ENCODE measurements at places on chromosomes 2 and 18. TPM values are rescaled to one million over a fixed set of nuclear protein-coding genes. Genes with fewer than 3 reads are reported as not detected.

GRCh38 chr18:75238786-75239185 lies 28.2 kb downstream of the TSHZ1 start:
- no peak for DNase-seq

GRCh38 chr2:105868060-105868459 lies 123.3 kb downstream of the NCK2 start:
- DNase-seq: no peak

- DNase-seq: no peak
These were observed 141.3 kb upstream of the NOSTRIN start for GRCh38 chr2:168660870-168661862.

DNA sequence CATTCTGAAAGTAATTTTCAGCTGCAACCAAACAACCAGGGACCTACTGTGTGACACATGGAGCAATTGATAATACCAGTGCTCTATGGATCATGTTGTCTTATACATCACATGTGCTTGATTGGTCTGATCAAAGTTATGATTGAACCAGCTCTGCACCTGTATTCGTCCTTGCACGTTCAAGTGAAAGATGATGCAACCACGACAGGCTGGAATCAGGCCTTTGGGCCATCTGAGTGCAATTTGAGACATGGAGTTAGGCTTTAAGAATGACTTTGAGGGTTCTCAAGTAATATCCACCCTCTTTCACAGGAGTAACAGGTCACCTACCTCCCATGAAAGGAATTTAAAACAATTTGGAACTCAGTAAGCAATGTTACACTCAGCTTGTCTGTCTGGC lies 165.2 kb downstream of the SLC8A1 start:
- DNase-seq: no peak

- DNase-seq: no peak
These were observed 17.2 kb downstream of the SESTD1 start for GRCh38 chr2:179247318-179248023.

DNA sequence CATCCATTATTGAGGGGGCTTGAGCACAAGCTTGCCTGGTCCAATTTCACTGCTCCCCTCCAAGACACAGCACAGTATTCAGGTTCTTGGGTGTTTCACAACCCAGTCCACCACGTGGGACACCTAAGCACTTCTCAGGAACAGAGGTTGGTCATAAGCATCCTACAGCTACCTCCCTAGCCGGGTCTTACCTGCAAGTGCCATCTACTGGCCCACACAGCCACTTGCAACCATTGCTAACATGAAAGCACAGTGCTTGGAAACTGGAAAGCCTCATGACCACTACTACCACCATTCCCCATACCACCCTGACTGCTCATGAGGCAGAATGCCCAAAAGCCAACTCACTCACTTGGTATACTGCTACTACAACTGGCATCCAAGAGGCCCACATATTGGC lies 105.7 kb upstream of the RPRM start:
- no peak for DNase-seq

GRCh38 chr2:238910751-238911351 lies 63.0 kb downstream of the TWIST2 start:
- no peak for DNase-seq

DNA sequence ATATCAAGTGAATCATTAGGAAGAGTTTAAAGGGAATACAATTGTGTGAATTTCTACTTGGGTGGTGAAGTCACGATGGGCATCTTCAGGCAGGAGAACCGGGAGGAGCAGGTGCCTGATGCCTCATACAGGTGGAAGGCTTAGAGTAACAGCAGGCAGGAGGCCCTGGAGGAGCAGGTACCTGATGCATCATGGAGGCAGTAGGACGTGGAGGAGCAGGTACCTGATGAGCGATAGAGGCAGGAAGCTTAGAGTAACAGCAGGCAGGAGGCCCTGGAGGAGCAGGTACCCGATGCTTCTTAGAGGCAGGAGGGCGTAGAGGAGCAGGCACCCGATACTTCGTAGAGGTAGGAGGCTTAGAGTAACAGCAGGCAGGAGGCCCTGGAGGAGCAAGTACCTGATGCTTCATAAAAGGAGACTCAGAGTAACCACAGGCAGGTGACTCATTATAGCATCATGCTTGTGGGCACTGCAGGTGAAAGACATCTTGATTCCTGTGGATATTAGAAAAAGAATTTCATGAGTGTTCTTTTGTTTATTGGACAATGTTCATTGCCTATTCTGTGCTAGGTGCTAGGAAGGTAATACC lies 133.9 kb downstream of the ATP9B start:
- DNase-seq: no peak

DNA sequence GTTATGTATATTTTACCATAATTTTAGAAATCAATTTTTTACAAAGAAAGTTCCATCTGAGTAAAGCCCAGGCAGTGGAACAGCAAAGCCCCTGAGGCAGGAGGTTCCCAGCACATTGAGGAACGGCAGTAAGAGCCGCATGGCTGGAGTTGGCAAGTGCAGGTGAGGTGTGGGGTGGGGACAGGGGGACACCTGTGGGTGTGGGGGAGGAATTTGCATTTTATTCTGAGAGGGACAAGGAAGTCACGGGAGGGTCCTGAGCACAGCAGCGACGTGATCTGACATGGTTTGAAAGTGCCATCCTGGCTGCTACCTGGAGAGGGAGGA lies 16.1 kb upstream of the ADI1 start:
- DNase-seq: no peak

- DNase-seq: no peak
These were observed 116.3 kb upstream of the SPRED2 start for GRCh38 chr2:65548576-65549256.

DNA sequence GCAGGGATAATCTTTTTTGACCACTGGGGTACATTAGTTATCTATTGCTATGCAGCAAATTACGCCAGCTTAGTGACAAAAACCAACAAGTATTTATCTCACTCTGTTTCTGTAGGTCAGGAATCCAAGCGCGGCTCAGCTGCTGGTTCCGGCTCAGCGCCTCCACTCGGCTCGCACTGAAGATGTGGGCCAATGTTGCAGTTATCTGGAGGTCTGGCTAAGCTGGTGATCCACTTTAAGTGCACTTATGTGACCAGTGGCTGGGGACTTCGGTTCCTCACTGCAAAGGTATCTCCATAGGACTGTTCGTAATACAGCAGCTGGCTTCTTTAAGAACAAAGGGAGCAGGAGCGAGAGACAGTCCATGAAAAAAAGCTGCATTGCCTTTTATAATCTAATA lies 591.9 kb downstream of the TMEM182 start:
- DNase-seq: no peak

- no peak for DNase-seq
These were observed 3.8 kb upstream of the ADRA2B start for GRCh38 chr2:96120091-96120720.

DNA sequence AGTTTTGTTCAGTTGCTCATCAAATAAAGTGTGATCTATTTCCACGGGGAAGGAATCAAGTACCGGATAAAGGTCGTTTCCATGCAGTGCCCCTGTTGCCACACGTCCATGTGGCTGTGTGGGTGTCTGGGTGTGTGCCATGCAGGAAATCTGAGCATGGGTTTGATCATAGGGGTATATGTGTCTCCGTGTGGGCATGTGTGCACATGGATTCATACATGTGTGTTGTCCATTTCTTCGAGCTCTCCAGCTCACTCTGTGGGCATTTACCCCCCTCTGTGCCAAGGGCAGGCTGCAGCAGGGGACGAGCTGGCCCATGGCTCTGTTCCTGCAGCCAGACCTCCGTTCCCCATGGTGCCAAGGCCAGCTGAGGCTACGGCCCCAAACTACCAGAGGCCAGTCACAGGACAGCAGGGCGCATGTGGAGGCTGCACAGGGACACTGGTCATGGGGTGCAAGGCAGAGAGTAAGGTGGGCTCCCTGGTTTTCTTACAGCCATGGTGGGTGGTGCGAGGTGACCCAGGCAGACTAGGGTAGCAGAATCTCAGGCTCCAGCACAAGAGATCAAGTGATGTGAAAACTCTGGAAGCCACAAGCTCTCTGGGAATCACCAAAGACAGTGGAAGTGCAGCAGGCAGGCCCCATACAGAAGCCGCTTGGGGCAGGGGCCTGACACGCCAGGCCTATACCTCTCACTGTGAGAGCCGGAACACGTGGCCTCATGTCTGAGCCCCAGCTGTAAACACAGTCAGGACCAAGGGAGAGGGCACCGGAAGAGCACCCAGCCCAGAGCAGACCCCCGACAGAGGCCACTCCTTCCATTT lies 66.4 kb upstream of the RAB6C start:
- DNase-seq: no peak

DNA sequence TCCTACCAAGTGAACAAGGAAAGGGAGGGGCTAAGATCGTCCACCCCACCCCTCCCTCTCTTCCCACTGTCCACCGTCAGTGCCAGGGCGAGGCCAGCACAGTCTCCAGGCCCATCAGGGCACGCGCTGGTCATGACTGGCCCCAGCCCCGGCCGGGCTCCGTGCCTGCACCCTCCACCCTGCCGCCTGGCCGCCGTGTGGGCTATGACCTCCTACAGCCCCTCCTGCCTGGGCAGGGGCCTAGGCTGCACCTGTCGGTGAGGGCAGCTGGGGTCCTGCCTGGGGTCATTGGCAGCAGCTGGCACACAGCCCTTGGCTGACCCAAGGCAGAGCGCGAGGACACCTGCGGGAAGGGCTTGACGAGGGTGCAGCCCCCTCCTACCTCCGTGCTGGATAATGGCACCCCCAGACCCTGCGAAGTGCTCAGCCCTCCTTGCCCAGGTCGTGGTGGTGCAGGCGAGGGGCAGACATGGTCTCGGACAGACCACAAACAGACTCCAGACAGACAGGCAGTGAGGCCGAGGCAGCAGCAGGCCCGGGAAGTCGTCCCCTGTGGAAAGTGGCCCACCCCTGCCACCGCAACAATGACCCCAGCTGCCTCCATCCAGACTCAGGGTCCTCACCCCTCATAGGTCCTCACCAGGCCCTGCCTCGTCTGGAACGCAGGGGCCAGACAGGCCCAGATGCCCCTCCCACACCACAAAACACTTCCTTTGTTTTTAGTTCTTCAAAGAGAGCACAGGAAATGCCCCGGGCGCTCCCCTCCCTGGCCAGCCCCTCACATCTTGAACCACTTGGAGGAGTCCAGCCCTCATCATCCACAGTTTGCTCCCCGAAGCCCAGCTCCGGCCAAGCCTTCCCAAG lies 43.1 kb upstream of the GPC1 start:
- no peak for DNase-seq

The ITGA6 gene
- 39.4 TPM for polyA plus RNA-seq

The KCNIP3 gene
- polyA plus RNA-seq: not detected

The SLC23A3 gene
- polyA plus RNA-seq: not detected

The MYO1B gene
- polyA plus RNA-seq: 0.12 TPM
